ENCODE measurements at places on chromosomes 3 and 15.

DNA sequence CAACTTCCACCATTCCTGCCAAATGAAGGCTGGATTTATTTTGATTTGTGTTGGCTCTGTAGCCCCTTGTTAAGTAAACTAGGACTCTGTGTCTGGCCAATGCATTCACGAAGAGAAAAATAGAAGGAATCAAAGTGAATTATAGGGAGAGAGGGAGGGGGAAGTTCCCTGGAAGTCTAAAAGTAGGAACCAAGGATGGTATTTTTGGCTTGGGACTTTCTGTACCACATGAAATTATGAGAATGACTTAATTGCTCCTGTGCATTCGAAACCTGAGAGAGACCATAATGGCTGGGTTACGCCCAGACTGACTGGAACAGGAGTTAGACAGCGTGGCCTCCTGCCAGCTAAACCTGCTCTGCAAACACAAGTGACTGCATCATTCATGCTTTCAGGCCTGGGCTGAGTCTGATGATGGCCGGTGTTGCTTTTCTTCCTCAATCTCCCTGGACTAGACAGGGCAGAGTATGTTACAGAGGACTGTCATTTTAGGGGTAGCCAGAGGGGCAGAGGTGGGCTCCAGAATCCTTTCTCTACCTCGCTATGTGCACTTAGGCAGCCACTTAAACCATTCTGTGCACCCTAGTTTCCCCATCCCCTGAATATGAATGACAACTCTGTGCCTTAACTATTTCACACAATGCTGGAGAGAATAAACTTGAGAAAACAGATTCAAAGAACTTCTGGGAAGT is 58.9 kb downstream of the MYO1E start:
- DNase-seq = peak; percentile 71

DNA sequence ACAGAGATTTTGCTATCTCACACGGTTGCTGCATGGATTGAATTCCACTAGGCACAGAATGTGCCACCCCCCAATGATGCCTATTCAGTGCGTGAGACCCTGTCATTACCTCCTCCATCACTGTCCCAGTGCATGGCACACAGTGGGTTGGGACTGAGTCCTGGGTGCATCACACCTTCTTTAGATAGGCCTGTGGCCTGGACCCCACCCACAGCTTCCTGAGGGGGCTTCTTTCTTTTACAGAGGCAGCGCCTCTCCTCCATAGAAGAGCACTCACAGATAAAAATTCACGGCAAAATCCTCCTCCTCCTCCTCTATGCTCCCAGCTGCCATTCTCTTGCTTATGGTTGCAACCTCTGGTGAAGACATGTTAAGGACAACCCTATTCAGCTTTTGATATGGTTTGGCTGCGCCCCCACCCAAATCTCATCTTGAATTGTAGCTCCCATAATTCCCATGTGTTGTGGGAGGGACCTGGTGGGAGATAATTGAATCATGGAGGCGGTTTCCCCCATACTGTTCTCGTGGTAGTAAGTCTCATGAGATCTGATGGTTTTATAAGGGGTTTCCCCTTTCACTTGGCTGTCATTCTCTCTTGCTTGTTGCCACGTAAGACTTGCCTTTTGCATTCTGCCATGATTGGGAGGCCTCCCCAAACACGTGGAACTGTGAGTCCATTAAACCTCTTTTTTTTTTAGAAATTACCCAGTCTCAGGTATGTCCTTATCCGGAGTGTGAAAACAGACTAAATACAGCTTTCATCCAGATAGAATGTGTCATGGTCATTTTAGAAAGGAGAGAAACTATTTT is 147.6 kb downstream of the KLF13 start:
- DNase-seq = no peak

- peak; percentile 53 for DNase-seq
These were observed 386.6 kb upstream of the DPH6 start for GRCh38 chr15:35932531-35932930.

DNA sequence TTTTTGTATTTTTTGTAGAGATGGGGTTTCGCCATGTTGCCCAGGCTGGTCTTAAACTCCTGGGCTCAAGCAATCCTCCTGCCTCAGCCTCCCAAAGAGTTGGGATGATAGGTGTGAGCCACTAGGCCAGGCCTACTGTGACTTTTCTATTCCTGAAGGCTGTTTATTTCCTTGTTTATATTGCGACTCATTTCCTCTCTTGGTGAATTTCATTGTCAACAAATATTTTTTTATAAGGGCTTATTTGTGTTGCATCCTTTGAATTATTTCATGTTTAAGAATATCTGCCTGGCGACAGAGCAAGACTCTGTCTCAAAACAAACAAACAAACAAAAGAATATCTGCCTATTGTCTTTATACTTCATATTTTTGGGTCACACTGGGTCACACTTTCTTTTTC is 29.4 kb upstream of the MCCC1 start:
- no peak for DNase-seq

- peak; percentile 55 for DNase-seq
These were observed 917 bp downstream of the LNP1 start for GRCh38 chr3:100402256-100402655.

DNA sequence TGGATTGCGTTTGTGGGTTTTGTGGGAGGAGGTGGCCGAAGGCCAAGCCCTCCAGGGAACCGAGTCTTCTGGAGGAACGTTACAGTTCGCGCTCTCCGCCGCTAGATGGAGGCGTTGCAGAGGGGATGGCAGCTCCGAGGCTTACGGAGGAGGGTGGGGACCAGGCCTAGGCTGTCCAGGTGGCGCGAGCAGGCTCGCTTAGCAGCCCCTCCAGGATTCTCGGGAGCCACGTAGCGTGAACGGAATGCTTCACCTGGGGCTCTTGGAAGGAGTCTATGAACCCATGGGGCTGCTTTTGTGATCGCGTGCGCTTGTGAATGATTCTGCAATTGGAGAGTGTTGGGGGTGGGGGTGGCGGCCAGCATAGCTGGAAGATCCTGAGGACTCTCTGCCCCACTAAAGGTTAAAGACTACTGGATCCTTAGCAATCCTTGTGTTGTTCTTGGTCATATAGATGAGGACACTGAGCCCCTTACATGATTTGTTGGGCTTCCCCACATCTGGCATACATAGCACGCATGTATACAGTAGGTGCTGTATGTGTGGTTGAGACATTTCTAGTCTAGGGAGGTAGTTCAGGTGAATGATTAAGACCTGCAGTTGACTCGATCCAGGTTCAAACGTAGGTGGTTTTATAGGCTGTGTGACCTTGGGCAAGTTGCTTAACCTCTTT is 25.7 kb downstream of the FAM3D start:
- peak; percentile 77 for DNase-seq

DNA sequence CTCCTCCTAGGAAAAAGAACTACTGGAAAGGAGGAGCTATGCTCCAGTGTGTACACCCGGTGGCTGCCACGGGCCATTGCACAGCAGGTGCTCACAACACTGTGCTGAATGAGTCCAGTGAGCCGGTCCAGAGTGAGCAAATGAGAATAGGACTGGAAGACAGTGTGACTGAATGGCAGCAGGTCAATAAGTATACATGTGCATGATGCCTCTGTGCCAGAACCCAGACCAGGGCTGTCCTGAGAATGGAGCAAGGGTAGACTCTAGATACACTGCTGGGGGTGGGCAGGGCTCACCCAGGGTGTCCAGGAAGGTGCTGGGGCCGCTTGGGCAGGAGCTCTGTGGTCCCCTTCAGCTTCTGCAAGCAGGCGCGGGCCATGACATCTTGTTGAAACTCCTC is 8.3 kb downstream of the POLG start:
- no peak for DNase-seq

DNA sequence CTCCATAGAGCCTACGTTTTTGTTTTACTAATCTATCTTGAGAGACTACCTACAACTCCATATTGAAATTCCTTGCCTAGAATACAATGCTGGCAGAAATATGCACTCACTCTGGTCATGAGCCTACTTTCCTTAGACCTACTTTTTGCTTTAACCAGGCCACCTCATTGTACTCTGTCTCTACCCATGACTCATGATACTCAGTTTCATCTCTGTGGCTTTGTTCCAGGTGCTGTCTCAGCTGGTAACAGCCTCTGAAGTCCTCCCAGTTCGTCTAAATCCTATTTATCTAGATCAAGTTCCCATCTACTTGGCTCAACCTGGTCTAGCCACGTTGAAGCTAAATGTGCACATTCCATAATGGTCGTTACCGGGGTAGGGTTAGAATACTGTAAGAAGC is 536.4 kb downstream of the RSL24D1 start:
- no peak for DNase-seq

GRCh38 chr3:169165196-169166158 is 498.0 kb downstream of the MECOM start:
- DNase-seq = no peak

DNA sequence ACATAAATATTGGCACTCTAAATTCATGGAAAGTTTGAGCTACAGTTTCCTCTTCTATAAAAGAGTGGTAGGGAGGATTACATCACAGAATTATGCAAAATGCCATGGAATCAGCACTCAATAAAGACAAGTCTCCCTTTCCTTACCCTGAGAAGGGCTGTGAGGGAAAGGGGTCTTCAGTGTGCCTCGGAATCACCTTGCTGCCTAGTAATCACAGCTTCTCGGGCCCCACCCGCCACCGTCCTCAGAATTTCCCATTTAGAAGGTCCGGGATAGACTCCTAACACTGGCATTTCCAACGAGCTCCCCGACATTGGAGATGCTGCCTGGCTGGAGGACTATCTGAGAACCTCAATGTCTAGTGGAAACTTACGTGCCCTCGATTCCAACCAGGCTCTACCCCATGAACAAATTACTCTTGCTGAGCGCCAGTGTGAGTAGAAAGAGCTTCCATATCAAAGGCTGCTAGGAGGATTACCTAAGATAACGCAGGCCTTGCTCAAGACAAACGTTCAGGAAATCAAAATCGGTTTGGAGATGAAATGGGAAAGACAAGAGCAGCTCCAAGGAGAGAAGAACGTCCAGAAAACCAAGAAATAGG is 92.1 kb upstream of the CHD2 start:
- no peak for DNase-seq

GRCh38 chr3:177624528-177625495 is 427.5 kb upstream of the TBL1XR1 start:
- DNase-seq = no peak

- no peak for DNase-seq
These were observed 50.1 kb upstream of the CAPN7 start for GRCh38 chr3:15155840-15156360.

- peak; percentile 33 for DNase-seq
These were observed 810.0 kb upstream of the NR2F2 start for GRCh38 chr15:95520511-95520910.

- no peak for DNase-seq
These were observed 145.5 kb upstream of the UMPS start for GRCh38 chr3:124584552-124585391.

GRCh38 chr3:29686889-29687592 is 406.2 kb downstream of the RBMS3 start:
- peak; percentile 75 for DNase-seq

DNA sequence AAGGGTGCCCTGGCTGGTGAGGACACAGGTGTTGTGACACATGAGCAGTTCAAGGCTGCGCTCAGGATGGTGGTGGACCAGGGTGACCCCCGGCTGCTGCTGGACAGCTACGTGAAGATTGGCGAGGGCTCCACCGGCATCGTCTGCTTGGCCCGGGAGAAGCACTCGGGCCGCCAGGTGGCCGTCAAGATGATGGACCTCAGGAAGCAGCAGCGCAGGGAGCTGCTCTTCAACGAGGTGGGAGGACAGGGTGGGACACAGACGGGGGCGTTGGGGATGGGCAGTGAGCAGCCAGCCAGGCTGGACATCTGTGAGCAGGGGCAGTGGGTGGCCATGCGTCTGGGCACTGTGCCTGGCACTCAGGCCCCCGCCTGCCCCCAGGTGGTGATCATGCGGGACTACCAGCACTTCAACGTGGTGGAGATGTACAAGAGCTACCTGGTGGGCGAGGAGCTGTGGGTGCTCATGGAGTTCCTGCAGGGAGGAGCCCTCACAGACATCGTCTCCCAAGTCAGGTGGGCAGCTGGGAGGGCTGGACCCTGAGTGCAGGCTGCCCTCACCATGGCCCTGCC is 10.3 kb downstream of the ANKRD63 start:
- DNase-seq = no peak

DNA sequence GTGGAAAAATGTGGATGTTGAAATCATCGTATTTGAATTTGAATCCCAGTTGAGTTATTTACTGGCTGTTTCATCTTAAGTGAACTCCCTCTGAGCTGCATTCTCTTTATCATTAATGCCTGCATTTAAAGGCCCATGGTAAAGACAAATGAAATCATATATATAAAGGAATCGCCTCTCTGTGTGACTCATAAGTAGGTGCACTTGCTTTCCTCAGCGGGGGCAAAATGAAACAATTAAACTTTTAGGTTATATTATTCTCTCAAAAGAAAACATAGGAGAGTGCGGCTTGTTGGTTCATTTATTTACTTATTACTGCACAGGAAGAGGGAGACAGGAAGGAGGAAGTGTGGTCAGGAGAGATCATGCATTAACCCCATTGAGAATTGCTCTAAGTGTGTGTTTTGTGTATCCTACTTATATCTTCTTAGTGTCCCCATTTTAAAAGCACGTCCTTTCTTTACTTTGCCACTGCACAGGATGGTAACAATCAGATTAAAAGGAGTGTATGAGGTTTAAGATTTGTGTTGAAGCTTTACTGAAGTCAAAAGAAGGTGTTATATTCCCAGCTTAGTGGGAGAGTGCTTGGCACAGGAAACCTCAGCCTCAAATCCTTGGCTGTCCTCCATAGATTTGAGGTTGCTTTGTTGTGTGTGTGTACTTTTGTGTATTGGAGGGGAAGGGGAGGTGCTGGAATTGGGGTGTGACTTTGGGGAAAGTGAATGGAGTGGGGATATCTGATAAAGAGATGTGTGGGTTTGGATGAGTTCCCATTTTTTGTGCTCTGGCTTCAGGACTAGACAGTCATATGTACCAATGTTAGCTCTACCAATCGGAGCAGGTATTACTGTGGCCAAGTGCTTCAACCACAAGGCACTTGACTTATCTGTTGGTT is 595.8 kb upstream of the NR2F2 start:
- peak; percentile 10 for DNase-seq

DNA sequence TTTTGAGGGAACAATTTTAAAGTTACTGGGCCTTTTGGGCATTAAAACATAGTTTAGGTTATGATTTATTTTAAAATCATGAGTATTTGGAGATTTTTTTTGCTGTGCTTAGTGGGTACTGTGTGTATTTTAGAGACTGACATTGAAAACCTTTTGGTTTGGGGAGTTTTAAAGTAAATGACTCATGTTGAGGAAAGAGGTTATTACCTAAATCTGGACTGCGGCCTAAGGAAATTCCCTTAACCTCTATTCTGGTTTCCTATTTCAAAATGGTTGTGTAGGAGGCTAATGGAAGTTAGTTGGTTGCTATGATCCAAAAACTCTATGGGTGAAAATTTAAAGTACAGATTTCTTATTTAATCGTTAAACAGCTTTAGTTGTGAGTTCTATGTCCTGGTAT is 57.3 kb upstream of the DPH6 start:
- DNase-seq = peak; percentile 62

GRCh38 chr3:143826296-143826695 is 22.0 kb downstream of the SLC9A9 start:
- no peak for DNase-seq

- DNase-seq = no peak
These were observed 89.4 kb downstream of the TPRA1 start for GRCh38 chr3:127501177-127501576.

GRCh38 chr3:168620854-168621253 is 525.1 kb upstream of the GOLIM4 start:
- DNase-seq = peak; percentile 12

All from fibroblast of upper back skin (primary cell).